NCI-H2171 treated with DMSO at 0.1 percent for 48 hours (cell line): ENCODE measurements at places on chromosomes 12 and 14.

DNA sequence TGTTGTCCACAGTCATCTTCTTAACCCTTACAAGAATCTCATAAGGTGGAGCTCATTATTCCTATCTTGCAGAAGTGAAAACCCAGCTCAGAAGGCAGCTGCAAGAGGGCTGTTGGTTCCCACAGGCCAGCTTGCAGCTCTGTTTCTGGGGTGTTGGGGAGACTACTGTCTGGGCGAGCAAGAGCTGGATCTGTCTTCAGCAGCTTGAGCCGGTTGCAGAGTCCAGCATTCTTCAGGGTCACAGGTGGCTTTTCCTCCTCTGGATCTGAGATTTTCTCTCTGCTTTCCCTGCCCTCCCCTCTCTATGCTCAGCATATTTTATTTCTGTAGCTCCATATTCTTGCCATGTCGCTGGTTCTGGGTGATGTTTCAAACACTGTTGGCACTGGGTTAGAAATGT is 87.4 kb downstream of the PAPOLA start:
- no peak for DNase-seq

DNA sequence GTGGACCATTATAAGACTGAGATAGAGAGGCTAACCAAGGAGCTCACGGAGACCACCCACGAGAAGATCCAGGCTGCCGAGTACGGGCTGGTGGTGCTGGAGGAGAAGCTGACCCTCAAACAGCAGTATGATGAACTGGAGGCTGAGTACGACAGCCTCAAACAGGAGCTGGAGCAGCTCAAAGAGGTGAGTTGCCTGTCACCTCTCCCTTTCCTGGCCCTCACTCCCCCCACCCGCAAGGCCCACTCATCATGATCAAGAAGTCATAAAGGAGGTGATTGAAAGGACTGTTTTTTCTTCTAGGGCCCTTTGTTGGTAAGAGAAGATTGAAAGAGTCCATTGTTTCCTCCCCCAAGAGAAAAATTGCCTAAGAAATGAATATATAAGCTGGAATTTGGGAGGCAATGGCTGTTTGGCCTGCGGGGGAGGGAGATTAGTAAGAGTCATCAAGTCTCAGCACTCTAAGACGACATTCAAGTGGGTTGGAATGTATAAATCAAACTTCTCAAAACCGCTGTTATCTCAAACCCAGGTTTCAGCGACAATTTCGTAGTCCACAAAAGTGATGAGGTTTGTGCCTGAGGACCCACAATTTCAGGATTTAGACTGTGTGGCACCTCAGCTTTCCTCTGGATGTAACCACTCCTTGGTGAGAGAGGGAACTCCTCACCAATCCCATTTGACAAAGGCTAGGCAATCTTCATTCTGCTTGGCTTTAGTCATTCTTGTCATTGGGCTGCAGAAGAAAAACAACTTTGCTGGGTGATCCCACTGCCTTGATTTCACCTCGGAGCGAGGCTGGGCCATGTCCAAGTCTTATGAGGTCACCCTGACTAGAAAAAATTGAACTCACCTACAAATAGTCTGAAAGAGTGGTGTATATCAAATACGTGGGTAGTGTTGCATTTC is 966 bp downstream of the BICD1 start:
- peak; percentile 58 for DNase-seq

- no peak for DNase-seq
Measured at GRCh38 chr12:80490329-80490728, 46.3 kb downstream of the PTPRQ start.

DNA sequence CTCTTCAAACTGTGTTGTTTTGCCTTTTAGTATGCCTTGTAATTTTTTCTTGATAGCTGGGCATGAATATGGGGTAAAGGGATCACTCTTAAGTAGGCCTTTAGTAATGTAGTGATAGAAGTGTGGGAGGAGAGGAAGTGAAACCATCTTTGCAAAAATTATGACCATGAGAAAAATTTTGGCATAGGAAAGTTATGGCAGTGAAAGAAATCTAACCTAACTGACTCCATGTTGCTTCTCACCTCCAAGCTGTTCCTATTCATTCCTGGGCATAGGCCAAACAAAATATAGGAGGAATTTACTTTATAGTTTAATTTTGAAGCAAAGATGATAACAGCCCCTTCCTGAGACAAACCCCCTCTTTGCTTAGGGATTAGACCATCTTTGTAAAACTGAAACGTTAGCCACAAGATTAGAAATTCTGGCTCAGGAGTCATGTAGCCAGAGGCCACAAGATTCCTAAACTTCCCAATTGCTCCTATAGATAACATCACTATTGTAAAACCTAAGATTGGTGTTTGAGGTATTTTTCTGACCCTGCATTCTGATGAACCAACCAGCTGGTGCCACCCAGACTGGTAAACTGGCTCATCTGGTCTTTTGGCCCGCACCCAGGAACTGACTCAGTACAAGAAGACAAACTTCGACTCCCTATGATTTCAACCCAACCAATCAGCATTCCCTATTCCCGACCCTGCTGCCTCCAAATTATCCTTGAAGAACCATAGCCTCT is 45.8 kb downstream of the CRADD start:
- peak; percentile 70 for DNase-seq

GRCh38 chr12:121915841-121916321 is 2.5 kb upstream of the CFAP251 start:
- DNase-seq, result peak; percentile 58

- no peak for DNase-seq
Measured at GRCh38 chr12:114673169-114673833, 10.7 kb downstream of the TBX3 start.

- DNase-seq, result peak; percentile 60
Measured at GRCh38 chr14:55454264-55455002, 14.0 kb upstream of the TBPL2 start.

- DNase-seq, result no peak
Measured at GRCh38 chr12:84497819-84498218, 414.8 kb downstream of the SLC6A15 start.

GRCh38 chr12:132215299-132215989 is 71.2 kb downstream of the NOC4L start:
- DNase-seq, result no peak

DNA sequence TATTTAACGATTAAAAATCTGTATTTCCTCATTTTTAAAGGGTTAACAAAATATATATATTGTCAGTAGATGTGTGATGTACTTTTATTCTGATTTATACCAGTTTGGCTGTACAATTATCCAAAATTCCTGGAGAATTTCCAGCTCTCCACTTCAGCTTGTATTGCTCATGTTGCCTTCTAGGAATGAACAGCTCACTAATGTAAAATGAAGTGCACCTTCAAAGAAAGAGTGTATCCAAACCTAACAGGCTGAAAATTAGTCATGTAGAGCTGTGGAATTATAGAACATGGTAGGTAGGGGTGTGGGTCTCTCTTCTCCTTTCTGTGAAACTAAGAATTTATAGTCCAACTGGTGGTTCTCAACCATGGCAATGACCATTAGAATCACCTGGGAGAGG is 362.0 kb downstream of the ETNK1 start:
- no peak for DNase-seq

DNA sequence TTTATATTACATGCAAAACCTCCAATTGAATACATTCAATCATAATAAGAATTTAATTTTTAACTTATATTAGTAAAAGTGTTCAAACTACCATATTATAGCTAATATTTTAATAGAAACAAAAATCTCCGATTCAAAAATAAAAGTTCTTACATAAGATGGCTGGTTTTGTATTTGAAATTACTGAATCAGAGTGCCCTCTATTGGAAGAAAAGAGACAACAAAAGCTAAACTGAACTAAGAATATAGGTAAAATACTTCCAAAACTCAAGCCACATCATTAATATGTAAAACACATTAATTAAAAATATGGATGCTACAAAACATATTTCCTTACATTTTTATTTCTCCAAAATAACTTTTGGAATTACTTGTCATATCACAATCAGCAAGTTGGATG is 120.3 kb downstream of the GARIN6 start:
- DNase-seq, result peak; percentile 57
